ENCODE measurements at places on chromosomes 2 and 18. TPM values are rescaled to one million over a fixed set of nuclear protein-coding genes. Genes with fewer than 3 reads are reported as not detected.

- no peak for DNase-seq
These were observed 649.9 kb upstream of the FANCL start for GRCh38 chr2:58890865-58891525.

GRCh38 chr18:67260841-67261240, 255.7 kb downstream of the DSEL start:
- no peak for DNase-seq

DNA sequence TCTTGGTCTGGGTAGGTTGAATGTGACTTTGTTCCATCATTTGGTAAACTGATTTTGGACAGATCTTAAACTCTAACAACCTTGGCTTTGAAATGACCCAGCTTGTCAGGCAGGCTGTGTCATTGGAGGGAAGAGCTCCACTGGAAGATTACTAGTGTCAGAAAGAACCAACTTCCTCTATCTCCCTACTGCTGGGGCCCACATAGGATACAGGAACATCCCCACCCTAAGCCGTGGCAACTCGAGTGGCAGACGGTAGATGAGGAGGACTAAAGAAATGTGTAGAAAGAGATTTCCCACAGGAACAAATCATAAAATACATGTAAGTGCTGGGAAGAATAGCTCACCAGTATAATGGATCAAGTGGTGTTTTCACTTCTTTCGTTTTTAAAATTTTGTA, 4.3 kb upstream of the G6PC2 start:
- DNase-seq = no peak

DNA sequence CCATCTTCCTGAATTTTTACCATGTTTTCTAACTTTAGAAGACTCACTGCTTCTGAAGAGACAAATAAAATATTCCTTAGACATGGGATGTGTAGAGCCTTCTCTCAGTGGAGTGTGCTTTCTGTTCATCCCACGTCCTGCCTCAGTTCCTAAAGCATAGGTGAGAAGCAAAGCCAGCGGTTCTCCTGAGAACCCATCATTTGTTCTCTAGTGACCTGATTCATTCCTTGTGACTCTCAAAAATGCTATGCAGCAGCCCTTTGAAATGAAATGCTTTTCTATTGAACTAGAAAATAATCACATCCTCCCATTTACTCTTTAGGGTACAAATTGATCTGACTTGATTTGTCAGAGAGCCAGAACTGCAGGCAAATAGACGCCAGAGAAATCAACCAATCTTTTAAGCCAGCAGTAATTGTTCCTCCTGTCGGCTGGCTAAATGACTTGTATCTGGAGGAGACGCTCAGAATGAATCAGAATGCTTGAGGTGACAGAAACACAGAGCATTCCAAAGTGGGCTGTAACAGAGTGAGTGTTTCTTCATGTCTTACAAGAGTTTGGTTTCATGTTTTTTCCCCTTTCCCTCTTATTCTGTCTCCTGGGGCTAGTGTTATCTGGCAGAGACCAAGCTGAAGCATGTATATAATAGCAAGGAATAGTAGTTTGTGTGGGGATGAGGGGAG, 81.3 kb upstream of the TMEM178A start:
- DNase-seq = no peak

GRCh38 chr2:168136392-168136977, 110.9 kb downstream of the STK39 start:
- DNase-seq = peak; percentile 44

GRCh38 chr2:143489145-143489544, 359.9 kb downstream of the ARHGAP15 start:
- DNase-seq = no peak

GRCh38 chr18:9366126-9366714, 31.6 kb downstream of the TWSG1 start:
- no peak for DNase-seq

DNA sequence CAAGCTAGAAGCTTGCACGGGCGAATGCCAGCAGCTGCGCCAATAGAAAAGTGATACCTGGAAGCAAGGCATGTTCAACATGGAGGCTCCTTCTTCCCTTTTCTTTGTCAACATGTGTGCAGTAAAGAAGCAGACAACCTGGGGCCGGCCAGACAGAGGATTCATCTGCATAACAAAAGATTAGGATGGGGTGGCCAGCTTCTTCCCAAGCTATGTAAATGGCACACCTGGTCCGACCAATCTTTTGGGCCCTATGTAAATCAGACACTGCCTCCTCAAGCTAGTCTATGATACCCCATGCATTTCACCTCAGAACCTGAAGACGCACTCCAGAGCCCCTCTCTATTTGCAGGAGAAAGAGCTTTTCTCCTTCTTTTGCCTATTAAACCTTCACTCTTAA, 66.4 kb upstream of the TGFA start:
- DNase-seq = no peak

- DNase-seq = no peak
These were observed 79.3 kb upstream of the TMEM247 start for GRCh38 chr2:46400016-46400415.

GRCh38 chr2:96111823-96112500, 4.4 kb downstream of the ADRA2B start:
- DNase-seq = no peak

GRCh38 chr2:234731236-234731635, 220.6 kb upstream of the SH3BP4 start:
- no peak for DNase-seq

GRCh38 chr2:99171377-99172140, 9.3 kb downstream of the MITD1 start:
- no peak for DNase-seq

DNA sequence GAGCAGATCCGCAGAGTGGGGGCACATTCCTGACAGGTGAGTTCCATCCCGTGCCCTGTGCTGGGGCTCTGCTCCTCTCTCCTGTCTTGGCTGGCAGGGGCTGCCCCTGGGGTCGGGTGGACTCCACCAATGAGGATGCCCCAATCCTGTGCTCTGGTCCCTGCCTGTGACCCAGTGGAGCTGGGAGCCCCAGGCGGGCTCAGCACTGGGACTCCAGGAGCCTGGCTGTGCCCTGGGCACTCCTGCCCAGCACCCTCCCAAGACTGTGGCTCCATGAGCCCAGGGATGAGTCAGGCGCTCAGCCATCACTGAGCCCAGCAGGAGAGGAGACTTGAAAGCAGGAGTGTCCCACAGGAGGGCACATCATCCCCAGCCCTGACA, 53.9 kb downstream of the MBP start:
- no peak for DNase-seq

GRCh38 chr2:150466741-150467620, 20.5 kb downstream of the RND3 start:
- DNase-seq = no peak

The LRRC30 gene
- not detected for total RNA-seq

The LHCGR gene
- total RNA-seq = not detected

The OTOF gene
- total RNA-seq = 0.07 TPM

The C1QL2 gene
- total RNA-seq = not detected

The CENPA gene
- total RNA-seq = 45.6 TPM

The ZFP36L2 gene
- 60.6 TPM for total RNA-seq

The GALR1 gene
- not detected for total RNA-seq

The GPATCH11 gene
- total RNA-seq = 9.9 TPM

The CD207 gene
- total RNA-seq = not detected
